ENCODE measurements at places on chromosomes 7 and 10. TPM values are rescaled to one million over a fixed set of nuclear protein-coding genes. Genes with fewer than 3 reads are reported as not detected.

MYOZ1 gene
- polyA plus RNA-seq, result 6.4 TPM

WEE2 gene
- polyA plus RNA-seq, result 0.21 TPM

CALML3 gene
- polyA plus RNA-seq, result not detected

GRM3 gene
- polyA plus RNA-seq, result 0.22 TPM

CHRM2 gene
- polyA plus RNA-seq, result 4.0 TPM

FFAR4 gene
- not detected for polyA plus RNA-seq

GRID2IP gene
- polyA plus RNA-seq, result 0.69 TPM

DNAJC12 gene
- polyA plus RNA-seq, result 12.1 TPM

SFRP5 gene
- polyA plus RNA-seq, result 0.11 TPM

TUBB8 gene
- polyA plus RNA-seq, result 0.71 TPM

SPDYE5 gene
- polyA plus RNA-seq, result 3.2 TPM

TMEM229A gene
- polyA plus RNA-seq, result 0.21 TPM

RADIL gene
- polyA plus RNA-seq, result 2.7 TPM

MEOX2 gene
- 4.5 TPM for polyA plus RNA-seq

ITGA8 gene
- polyA plus RNA-seq, result 48.5 TPM

PRTFDC1 gene
- polyA plus RNA-seq, result 44.4 TPM

FXYD4 gene
- not detected for polyA plus RNA-seq

PTF1A gene
- not detected for polyA plus RNA-seq

C10orf67 gene
- polyA plus RNA-seq, result 1.7 TPM

ATG9B gene
- polyA plus RNA-seq, result 2.5 TPM

NEURL1 gene
- 1.3 TPM for polyA plus RNA-seq

CREB5 gene
- polyA plus RNA-seq, result 8.8 TPM

LOXL4 gene
- polyA plus RNA-seq, result 4.3 TPM

DAGLB gene
- polyA plus RNA-seq, result 17.3 TPM

SEC31B gene
- 14.9 TPM for polyA plus RNA-seq

JMJD1C gene
- polyA plus RNA-seq, result 88.4 TPM

PCLO gene
- 8.5 TPM for polyA plus RNA-seq

VWDE gene
- polyA plus RNA-seq, result 4.0 TPM

TMEM213 gene
- 44.4 TPM for polyA plus RNA-seq

ADARB2 gene
- 1.5 TPM for polyA plus RNA-seq

SLK gene
- 68.4 TPM for polyA plus RNA-seq

ACHE gene
- polyA plus RNA-seq, result 5.2 TPM

PCGF6 gene
- polyA plus RNA-seq, result 16.7 TPM

CHST15 gene
- 21.6 TPM for polyA plus RNA-seq

FAM25G gene
- not detected for polyA plus RNA-seq

MGAM2 gene
- polyA plus RNA-seq, result 0.51 TPM

NOLC1 gene
- 94.6 TPM for polyA plus RNA-seq

ZCWPW1 gene
- 6.7 TPM for polyA plus RNA-seq

SLIT1 gene
- 7.7 TPM for polyA plus RNA-seq

CTAGE4 gene
- 12.6 TPM for polyA plus RNA-seq

LFNG gene
- polyA plus RNA-seq, result 28.9 TPM

LRRC17 gene
- polyA plus RNA-seq, result 97.2 TPM

CALML5 gene
- not detected for polyA plus RNA-seq

ABCB4 gene
- 2.0 TPM for polyA plus RNA-seq

OR13A1 gene
- not detected for polyA plus RNA-seq

SLC26A5 gene
- not detected for polyA plus RNA-seq

NEUROG3 gene
- polyA plus RNA-seq, result not detected

NAT16 gene
- not detected for polyA plus RNA-seq

EGR2 gene
- 9.1 TPM for polyA plus RNA-seq

AKR1C1 gene
- polyA plus RNA-seq, result 14.0 TPM

OR9A4 gene
- polyA plus RNA-seq, result not detected

PODXL gene
- 855 TPM for polyA plus RNA-seq

Measured in right renal pelvis (tissue), 4 donors.